ENCODE measurements at places on chromosomes 7 and 10.

DNA sequence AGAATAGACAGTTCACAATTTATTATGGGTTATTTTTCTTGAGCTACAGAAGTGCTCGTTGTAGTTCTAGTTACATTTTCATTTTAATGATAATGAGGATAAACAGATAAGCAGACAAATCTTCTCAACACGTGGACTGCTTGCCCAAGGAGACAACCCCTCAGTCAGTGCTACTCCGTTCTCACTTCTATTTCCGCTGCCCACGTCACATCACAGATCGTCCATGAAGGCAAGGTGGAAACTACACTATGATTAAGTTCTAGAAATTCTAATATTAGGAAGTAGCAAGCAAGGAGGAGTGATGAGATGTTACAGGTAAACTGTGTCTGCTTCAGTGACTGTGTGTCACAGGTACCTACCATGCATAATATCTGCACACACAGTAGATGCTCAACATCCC lies 210.5 kb downstream of the CHCHD3 start:
- DNase-seq, result no peak

DNA sequence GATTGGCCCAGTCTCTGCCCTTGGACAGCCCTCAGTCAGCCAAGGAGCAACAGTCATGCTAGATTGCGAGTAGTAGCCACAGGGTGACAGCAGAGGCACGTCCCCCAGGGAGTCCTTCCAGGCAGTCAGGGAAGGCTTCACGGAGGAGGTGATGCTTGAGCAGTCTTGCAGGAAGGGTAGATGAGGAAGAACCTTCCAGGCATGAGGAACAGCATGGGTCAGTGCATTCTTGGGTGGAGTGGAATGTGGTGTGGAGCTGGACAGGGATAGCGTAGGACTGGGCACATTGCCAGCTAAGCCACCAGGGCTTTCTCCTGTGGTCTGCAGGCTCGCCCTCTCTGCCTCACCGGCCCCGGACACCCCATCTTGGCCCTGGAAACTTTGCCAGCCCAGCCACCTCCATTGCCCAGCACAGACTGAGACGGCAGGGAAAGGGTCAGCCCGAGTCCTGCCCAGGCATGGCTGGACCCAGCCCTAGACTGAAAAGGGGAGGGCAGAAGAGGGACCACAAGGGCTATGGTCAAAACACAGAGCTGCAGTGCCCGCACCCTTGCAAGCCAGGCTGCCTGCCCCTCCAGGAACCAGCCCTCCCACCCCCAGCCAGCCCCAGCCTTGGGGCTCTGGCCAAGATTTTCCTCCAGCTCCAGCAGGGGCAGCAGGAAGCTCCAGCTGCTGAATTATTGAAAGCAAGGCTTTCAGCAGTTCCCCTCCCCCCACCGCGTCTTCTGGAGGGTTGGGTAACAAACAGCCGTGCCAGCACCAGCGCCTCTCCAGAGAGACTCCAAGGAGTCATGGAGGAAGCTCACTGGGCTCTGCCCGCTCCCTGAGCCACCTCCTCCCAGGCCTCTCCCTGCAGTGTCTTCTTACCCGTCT lies 18.7 kb downstream of the SRRM3 start:
- DNase-seq, result no peak

DNA sequence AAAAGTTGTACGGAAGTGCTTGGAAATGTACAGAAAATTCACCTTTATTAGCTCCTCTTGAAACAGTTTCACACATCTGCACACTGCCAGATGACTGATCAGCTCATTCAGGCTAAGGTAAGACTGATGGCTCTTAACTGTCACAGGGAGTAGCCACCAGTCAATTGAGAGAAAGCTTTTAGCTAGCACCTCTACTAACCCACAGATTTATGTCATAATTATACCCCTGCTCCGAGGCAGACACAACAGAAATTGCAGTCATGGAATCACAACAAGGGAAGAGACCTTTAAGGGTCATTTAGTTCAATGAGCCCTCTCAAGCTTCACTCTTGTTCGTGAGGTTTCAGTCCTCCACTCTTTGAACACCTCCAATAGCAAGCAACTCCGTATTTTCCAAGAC lies 235.4 kb downstream of the TRIL start:
- DNase-seq, result no peak

- no peak for DNase-seq
Observed at GRCh38 chr10:128463991-128464760, 338.0 kb upstream of the MKI67 start.

- no peak for DNase-seq
Observed at GRCh38 chr10:43692051-43692825, 43.6 kb upstream of the ZNF32 start.

GRCh38 chr7:39735903-39736302 lies 112.5 kb downstream of the RALA start:
- DNase-seq, result no peak

GRCh38 chr10:60446851-60447250 lies 57.2 kb upstream of the ANK3 start:
- DNase-seq, result peak; percentile 18

Data from 8988T (cell line).